Lung (tissue), 17 donors: ENCODE measurements at places on chromosomes 7 and 10. TPM values are rescaled to one million over a fixed set of nuclear protein-coding genes. Genes with fewer than 3 reads are reported as not detected.

- no peak overlapping the region for H3K4me3 ChIP-seq
- peak; percentile 60 for DNase-seq
- no peaks in the 10 kb centered on the region for H3K36me3 ChIP-seq
- no peaks in the 10 kb centered on the region for H3K4me1 ChIP-seq
- no peak overlapping the region for H3K27ac ChIP-seq
- H3K27me3 ChIP-seq = no peaks in the 10 kb centered on the region
Observed at GRCh38 chr10:61621605-61622051, 41.1 kb upstream of the CABCOCO1 start.

GRCh38 chr10:19620811-19621210 lies 195.4 kb upstream of the PLXDC2 start:
- DNase-seq = peak; percentile 16
- no peaks in the 10 kb centered on the region for H3K36me3 ChIP-seq
- H3K4me3 ChIP-seq = no peak overlapping the region
- no peak overlapping the region for H3K27ac ChIP-seq
- no peaks in the 10 kb centered on the region for H3K27me3 ChIP-seq

GRCh38 chr10:12635127-12635541 lies 285.8 kb downstream of the CAMK1D start:
- peaks cover 20% of the 10 kb centered on the region for H3K27me3 ChIP-seq
- no peaks in the 10 kb centered on the region for H3K36me3 ChIP-seq
- H3K4me1 ChIP-seq = no peaks in the 10 kb centered on the region
- H3K4me3 ChIP-seq = no peak overlapping the region
- H3K27ac ChIP-seq = no peak overlapping the region

DNA sequence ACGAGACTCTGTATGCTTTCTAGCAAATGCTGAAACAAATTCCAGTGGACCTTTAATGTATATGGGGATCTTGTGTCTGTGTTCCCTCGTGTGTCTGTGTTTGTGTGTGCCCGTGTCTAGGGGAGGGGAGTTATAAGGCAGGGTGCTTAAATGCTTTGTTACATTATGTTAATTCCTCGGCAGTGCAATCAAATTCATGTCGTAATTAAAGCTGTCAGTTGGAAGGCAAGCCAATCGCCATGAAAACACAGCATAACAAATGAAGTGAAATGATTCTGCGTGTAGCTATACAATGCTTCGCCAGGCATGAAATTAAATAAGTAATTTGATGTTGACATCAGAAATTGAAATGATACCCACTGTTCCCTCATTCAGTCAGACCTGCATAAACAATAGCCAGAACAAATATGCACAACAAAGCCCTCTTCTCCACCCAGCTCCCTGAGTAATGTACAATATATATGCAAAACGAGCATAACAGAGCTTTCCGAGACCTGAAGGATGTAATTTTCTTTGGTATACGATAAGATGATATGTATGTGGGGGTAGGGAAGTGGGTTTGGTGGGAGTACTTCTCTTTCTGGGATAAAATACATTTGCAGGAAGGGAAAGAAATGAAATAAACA lies 534.1 kb downstream of the AUTS2 start:
- no peak overlapping the region for H3K27ac ChIP-seq
- no peaks in the 10 kb centered on the region for H3K4me1 ChIP-seq
- H3K4me3 ChIP-seq = no peak overlapping the region
- no peak for DNase-seq
- H3K36me3 ChIP-seq = no peaks in the 10 kb centered on the region
- no peaks in the 10 kb centered on the region for H3K27me3 ChIP-seq

- H3K27me3 ChIP-seq = peaks cover 13% of the 10 kb centered on the region
- H3K4me3 ChIP-seq = no peak overlapping the region
- DNase-seq = no peak
- H3K27ac ChIP-seq = no peak overlapping the region
- H3K4me1 ChIP-seq = no peaks in the 10 kb centered on the region
Observed at GRCh38 chr7:127258111-127258510, 5.4 kb upstream of the GRM8 start.

- H3K4me1 ChIP-seq = no peaks in the 10 kb centered on the region
- H3K36me3 ChIP-seq = no peaks in the 10 kb centered on the region
- no peak for DNase-seq
- H3K27me3 ChIP-seq = no peaks in the 10 kb centered on the region
- H3K27ac ChIP-seq = no peak overlapping the region
Observed at GRCh38 chr7:107696330-107696946, 35.8 kb downstream of the SLC26A4 start.

DNA sequence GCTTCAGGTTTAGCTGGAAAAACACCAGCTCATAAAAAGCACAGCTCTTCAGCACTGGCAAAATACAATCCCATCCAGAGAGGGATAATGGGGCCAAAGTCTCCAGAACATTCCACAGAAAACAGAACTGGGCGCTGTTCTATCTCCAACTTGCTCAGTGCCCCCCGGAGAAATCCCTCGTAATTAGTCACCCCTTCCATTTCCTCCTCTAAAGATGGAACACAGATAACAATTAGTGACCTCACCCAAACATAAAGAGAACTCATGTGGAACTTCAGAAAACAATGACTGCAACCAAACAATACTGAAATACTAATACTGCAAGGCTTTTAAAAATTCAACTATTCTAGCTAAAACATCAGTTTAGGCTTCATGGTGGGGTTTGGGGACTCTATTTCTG lies 46.3 kb downstream of the KIAA1549 start:
- no peak for DNase-seq
- H3K4me1 ChIP-seq = peaks cover 2% of the 10 kb centered on the region
- no peaks in the 10 kb centered on the region for H3K36me3 ChIP-seq

GRCh38 chr7:50356945-50357268 lies 52.4 kb downstream of the IKZF1 start:
- H3K27ac ChIP-seq = no peak overlapping the region
- H3K36me3 ChIP-seq = no peaks in the 10 kb centered on the region
- no peaks in the 10 kb centered on the region for H3K27me3 ChIP-seq

DNA sequence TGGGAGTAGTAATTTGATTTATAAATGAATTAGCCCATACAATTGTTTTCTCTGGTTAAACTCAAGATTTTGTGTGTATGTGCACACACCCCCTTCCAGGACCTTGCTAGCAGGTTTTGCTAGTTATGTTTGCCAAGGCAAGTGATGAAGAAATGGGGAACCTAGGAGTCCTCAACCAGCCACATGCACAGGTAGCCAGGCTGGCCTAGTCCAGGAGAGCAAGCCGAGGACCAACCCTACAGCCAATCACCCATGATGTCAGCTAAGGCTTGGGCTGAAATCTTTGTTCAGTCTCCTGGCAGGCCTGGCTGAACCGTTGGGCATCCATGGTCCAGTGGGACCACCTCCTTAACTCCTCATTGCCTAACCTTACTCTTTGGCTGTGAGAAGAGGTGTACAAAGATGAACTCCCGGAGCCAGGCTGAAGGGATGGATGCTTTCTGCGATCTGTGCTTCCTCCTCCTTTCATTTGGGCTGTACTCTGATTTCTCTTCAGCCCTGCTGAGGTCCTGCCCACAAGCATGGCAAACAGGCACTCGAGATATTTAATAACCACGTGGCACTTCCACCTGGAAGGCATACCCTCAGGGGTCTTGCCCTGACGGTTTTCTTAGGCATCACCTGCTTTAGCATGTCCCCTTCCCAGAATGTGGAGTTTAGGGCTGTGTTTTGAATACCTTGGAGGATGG lies 22.1 kb downstream of the HNRNPA2B1 start:
- no peak overlapping the region for H3K27ac ChIP-seq
- no peaks in the 10 kb centered on the region for H3K4me1 ChIP-seq
- H3K27me3 ChIP-seq = peaks cover 2% of the 10 kb centered on the region
- no peak for DNase-seq

GRCh38 chr7:129073738-129074137 lies 18.8 kb upstream of the TNPO3 start:
- no peak for DNase-seq
- no peak overlapping the region for H3K4me3 ChIP-seq

DNA sequence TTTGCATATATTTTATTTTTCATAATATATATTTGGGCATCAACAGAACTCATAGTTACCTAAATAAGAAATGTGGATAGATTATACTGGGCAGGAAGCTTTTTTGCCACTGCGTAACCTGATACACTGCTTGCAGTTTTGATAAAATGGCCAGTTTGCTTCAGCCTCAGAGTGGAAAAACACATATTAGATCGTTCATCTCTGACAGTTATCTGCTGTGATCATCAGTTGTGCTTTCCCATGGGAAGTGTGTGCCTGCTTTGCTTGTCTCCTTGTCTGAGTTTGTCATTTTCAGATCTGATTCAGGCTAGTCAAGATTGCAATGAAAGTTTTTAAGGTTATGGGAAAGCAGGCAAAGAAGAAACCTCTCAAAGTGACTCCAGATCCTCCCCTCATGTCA lies 54.0 kb downstream of the ADAM12 start:
- H3K27ac ChIP-seq = no peak overlapping the region
- no peak for DNase-seq
- H3K36me3 ChIP-seq = no peaks in the 10 kb centered on the region
- H3K4me3 ChIP-seq = no peak overlapping the region

GRCh38 chr10:26909753-26910152 lies 49.0 kb upstream of the ABI1 start:
- no peak for DNase-seq
- H3K27ac ChIP-seq = no peak overlapping the region
- no peaks in the 10 kb centered on the region for H3K4me1 ChIP-seq
- H3K27me3 ChIP-seq = no peaks in the 10 kb centered on the region
- H3K4me3 ChIP-seq = no peak overlapping the region

DNA sequence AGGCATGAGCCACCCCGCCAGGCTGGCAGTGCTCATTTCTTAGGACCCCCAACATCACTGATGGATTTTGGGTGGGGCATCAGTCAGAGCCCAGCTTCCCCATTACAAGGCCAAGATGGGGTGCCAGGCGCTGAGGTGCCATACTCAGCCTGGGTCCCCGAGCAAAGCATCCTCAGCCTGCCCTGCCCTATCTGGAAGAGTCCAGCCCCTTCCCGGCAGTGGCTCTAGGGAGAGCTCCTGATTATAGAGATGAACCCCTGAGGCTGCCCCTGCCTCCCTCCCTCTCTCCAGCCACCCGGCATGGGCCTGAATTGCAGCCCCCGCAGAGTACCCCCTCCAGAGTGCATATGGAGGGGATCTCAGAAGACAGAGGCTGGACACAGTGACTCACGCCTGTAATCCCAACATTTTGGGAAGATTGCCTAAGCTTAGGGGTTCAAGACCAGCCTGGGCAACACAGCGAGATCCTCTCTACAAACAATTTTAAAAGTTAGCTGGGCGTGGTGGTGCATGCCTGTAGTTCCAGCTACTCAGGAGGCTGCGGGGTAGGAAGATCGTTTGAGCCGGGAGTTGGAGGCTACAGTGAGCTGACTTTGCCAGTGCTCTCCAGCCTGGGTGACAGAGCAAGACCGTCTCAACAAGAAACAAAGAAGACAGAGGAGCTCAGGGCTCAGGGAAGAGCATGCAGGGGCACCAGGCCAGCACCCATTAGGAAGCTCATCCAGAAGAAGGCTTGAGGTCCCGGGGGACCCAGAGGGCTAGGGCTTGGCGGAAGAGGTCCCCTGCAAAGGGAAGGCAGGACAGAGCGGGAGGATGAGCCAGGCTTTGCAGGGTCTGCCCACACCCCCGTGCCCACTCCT lies 13.3 kb downstream of the LAT2 start:
- DNase-seq = no peak
- H3K4me1 ChIP-seq = no peaks in the 10 kb centered on the region
- peaks cover 3% of the 10 kb centered on the region for H3K36me3 ChIP-seq
- no peaks in the 10 kb centered on the region for H3K27me3 ChIP-seq

DNA sequence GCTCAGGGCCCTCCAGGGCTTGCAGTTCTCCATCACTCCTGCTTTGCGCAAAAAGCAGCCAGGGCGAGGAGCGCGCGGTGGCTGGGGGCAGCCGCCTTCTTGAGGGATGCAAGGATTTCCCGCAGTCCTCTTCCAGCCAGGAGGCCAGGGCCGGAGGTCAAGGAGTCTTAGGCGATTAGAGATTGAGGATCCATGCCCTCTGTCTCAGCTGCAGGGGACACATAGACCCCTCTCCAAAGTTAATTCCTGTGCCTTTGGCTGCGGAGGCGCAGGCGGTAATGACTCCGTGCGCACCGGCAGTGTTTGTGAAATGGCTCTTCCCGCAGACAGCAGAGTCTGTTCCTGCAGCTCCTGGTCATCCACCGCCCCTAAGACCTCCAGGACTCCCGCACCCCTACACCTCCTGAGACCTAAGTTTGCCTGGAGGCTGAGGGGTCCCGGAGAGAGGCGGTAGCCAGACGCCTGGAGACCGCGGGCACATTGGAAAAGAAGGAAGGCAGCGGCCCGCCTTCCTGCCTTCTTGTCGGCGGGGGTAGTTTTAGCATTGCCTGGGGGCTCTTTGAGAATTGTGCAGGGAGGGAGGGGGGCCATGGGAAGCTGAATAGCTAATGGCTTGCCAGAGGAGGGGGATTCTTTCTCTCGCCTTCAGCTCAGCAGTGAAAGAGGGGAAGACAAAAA lies 3.3 kb upstream of the NEUROG3 start:
- no peak overlapping the region for H3K4me3 ChIP-seq
- H3K27ac ChIP-seq = no peak overlapping the region
- no peak for DNase-seq
- H3K36me3 ChIP-seq = no peaks in the 10 kb centered on the region

DNA sequence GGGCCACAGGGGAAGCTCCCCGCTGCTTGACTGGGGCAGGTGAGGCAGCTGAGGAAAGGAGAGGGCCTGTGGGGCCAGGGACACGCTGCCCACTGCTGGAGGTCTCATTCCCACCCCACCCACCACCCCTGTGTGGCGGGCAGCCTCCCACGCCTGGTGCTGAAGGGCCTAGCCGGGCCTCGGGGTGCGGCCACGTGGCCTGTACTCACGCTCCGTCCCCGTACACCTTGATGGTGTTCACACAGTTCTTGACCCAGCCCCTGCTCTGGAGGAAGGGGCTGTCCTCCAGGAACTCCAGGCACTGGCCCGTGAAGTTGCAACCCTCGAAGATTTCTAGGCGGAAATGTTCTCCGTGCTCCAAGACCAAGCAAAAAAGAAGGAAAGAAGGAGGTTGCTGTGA lies 4.0 kb downstream of the CRYGN start:
- H3K27me3 ChIP-seq = no peaks in the 10 kb centered on the region
- H3K36me3 ChIP-seq = no peaks in the 10 kb centered on the region
- no peak overlapping the region for H3K4me3 ChIP-seq

DNA sequence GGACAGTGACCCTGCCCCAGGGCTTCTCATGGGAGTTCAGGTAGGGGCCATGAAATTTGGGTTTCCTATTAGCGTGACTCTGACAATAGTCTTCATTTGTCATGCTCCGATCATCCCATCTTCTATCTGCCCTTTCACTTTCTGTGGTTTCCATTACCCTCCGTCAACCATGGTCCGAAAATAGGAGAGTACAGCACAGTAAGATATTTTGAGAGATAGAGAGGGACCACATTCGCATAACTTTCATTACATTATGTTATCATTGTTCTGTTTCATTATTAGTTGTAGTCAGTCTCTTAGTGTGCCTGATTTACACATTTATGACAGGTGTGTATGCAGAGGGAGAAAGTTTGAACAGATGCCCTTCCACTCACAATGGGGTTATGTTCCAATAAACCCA lies 649.2 kb downstream of the SDK1 start:
- no peak for DNase-seq
- no peak overlapping the region for H3K27ac ChIP-seq
- H3K4me3 ChIP-seq = no peak overlapping the region
- peaks cover 22% of the 10 kb centered on the region for H3K4me1 ChIP-seq

The CTTNBP2 gene
- total RNA-seq = 3.6 TPM

The CYP2C18 gene
- total RNA-seq = 4.5 TPM

The ABCB1 gene
- total RNA-seq = 4.9 TPM

The PRSS2 gene
- 47.9 TPM for total RNA-seq

The C10orf105 gene
- 0.14 TPM for total RNA-seq

The SLC18A3 gene
- total RNA-seq = not detected

The RELN gene
- 3.3 TPM for total RNA-seq
